ENCODE measurements at places on chromosomes 2 and 18.
A peak's percentile ranks its signal among the peaks of the same experiment; 100 is the strongest.

GRCh38 chr18:79169958-79170555, 100.9 kb downstream of the ATP9B start:
- DNase-seq = no peak

GRCh38 chr2:16407358-16407757, 258.3 kb downstream of the CYRIA start:
- no peak for DNase-seq

DNA sequence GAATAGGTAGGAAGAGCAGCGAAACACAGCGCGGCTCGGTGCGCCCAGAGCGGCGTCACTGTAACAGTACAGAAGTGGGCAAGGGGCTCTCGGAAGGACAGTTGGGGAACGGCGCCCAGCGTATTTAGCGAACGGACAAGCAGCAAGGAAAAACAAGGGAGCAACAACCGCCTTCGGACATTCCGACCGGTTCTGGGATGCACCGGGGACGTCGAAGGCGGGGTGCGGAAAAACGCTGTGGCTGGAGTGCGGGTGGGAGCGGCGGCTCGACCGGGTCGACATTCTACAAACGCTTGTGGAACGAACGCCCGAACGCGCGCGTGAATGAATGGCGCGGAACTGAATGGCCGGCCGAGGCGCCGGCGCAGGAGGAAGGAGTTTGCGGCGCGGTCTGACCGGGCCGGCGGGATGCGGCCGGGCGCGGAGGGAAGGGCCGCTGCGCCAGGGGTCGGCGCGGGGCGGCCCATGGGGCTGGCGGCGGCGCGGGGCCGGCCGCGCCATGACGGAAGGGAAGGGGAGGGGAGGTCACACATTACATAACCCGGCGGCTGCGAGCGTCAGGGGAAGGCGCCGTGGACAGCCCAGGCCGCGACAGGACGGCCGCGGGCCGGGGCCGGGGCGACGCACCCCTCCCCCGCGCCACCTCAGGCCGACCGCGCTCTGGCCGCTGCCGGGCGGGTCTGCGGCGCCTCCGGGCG, 605 bp downstream of the REV1 start:
- DNase-seq = no peak

GRCh38 chr2:80403081-80403480, 98.5 kb upstream of the LRRTM1 start:
- DNase-seq = no peak

GRCh38 chr18:58221060-58221725, 177.2 kb downstream of the NEDD4L start:
- DNase-seq = no peak

DNA sequence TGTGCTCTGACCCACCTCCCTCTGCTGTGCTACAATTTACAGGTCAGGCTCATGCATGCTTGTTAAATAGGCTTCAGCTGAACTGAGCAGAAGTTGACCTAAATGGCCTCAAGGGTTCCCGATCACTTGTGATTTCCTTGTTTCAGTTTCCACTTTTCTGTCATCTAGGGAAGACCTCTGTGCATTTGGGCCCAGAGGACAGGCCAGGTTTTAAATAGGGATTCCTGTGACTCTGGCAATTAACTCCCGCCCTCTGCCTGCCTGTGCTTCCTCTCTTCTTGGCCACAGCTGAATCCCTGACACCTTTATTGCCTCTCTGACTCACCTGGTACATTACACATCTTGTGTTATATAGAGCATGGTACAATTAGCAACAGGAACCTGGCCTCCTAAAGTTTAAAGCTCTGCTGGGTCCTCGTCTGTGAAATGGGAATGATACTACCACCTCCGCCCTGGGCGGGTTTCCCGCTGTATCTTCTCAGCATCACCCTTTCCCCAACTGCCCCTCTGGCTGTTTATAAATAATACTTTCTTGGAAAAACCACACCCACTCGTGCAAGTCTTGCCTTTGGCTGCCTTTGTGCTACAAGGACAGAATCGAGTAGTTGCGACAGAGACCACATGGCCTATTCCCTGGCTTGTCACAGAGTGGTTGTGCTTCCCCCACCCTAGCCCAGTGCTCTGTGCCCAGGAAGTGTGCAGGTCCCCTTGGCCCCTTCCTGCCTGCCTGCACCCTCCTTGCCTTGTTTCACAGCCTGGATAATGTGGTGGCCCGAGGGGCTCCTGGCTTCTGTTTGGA, 7.9 kb downstream of the CABLES1 start:
- no peak for DNase-seq

- DNase-seq = no peak
These were observed 31.0 kb downstream of the COL4A4 start for GRCh38 chr2:227132986-227133385.

DNA sequence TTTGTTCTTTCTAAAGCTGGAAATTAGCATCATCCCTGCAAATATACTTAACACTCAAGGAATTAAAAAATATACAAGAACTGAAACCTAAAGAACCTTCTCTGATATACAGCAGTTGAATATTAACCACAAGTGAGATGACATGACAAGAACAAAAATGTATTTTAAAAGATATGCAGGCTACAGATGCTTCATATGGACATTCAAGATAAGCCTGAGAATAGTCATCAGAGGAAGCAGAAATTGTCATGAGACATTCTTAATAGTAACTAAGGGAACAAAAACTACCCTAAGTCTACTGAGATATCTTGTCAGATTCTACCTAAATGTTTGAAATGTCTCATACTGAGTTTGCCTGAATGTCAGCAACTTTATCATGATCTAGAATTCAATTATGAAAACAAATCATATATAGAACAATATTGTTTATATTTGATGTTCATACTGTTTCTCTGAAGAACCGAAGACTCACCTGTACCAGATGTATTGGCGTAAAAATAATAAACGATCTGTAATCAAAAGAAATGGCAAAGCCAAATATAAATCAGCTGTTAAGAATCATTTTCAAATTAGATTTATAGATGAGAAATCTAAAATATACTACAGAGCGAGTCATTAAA, 4.7 kb downstream of the NBAS start:
- DNase-seq = no peak

DNA sequence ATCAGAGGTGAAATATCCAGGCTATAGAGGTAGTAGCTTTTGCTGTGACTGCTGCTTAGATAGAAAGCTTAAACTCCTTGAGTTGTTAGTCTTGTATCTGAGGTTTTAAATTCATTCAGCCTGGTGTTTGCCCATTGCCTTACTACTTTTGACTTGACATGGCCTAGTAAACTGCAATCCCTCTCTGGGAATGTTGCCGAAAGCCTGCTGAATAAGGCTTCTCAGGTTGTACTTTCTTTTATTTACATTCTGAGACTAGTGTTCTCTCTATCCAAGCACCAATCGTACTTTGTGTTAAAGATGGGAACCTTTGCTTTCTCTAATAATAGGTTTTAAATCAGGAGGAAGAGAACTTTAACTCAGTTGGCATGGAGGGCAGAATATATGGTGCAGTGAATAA, 357.6 kb upstream of the CWC22 start:
- DNase-seq = no peak

DNA sequence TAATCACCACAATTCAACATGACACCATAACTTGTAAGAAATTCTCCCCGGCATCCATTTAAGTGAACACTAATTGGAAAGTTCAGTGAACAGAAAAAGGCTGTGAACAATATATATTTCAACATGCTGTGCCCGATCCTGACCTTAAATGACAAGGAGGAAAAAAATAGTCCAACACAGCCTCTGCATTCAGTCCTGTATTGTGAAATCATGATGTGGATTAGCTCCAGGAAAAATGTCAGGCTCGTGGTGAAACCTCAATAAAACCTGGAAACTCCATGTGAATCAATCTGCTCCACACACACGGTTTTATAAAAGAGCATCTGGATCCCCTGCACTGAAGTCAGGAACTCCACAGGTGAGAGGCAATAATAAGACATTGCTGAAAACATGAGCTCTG, 145.4 kb upstream of the SPOPL start:
- peak; percentile 20 for DNase-seq

- DNase-seq = no peak
These were observed 46.6 kb downstream of the HS6ST1 start for GRCh38 chr2:128271911-128272600.

DNA sequence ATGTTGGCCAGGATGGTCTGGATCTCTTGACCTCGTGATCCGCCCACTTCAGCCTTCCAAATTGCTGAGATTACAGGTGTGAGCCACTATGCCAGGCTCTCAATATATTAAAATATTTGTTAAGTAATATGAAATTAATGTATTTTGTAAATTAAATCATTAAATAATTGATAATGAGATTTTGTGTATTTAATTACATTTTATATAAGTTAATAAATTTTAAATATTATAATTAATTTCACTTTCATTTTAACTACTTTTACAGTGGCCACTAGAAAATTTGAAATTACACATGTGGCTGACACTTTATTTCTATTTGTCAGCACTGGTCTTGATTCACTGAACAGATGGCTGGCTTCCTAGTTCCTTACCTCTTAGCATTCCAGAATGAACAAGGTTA, 102.6 kb downstream of the DPP10 start:
- no peak for DNase-seq

GRCh38 chr2:84807063-84807485, 73.8 kb downstream of the TRABD2A start:
- no peak for DNase-seq

- no peak for DNase-seq
These were observed 416.5 kb upstream of the ZEB2 start for GRCh38 chr2:144936442-144936841.

- no peak for DNase-seq
These were observed 595.4 kb downstream of the NYAP2 start for GRCh38 chr2:225994748-225995405.

DNA sequence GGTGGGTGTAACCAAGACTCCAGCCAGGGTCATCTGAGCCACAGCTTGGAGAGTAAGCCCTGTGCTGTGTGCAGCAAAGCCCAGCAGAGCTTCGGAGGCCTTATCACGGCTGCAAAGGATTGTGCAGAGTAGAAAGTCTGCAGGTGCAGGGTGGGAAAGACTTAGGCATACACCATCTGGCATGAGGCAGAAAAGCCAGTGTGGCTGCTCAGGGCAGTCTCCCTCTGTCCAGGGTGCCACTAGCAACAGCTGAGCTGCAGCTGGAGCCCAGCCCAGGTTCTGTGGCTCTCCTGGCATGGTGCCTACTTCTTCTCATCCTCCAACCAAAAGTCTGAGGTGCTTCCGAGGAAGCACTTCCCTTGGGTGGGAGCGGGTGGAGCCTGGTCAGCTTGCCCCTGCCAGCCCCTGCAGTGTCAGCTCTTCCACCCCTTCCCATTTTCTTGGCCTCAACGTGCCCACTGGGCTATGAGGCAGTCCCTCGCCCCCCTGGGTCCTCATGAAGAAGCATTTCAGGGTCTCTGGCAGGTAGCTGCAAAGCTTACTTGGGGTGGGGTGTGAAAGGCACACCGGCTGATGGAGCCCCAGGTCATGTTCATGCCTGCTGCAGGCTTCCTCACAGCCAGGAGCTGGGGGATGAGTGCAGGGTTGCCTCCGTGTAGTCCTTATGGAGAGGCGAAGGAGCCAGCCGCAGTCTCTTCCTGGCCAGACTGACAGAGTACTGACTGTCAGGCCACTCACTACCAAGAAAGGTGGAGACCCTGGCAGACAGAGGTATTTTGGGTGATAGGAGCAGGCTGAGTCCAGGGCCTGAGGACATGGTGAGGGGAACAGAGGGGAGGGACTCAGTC, 4.8 kb downstream of the AMER3 start:
- no peak for DNase-seq

DNA sequence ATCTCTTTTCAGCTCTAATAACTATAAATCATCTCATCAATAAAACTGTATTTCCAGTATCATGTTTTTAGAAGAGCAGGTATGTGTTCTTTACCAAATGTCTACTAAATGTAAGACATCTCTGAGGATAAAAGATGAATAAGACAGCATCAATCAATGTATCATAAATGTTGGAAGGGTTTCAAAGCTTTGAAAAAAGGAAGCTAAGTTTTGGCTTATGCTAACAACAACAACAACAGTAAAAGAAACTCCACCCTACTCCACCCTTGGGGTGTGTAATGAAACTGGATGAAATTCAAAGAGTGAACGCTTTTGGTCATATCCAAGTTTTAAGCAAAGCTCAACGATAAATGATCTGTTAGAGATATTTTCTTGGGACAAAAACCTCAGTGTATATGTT, 17.1 kb downstream of the PRKD3 start:
- DNase-seq = no peak

DNA sequence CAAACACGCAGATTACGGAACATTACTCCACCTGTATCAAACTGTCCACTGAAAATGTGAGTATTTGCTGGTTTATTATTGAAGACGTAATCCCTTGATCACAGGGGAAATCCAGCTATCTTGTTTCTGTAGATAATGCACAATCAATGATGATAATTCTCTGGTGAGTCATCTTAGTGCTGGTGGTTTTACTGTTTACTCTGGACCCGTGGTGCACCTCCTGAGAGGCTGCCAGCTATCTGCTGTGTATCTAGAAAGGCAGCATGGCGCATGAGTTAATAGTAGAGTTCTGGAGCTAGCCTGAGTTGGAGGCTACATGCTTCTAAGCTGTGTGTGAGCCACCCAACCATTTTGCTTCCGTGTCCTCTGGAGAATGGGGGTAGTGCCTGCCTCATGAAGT, 6.5 kb downstream of the NCAPH start:
- no peak for DNase-seq

GRCh38 chr2:107018366-107018765, 132.4 kb upstream of the ST6GAL2 start:
- DNase-seq = no peak

DNA sequence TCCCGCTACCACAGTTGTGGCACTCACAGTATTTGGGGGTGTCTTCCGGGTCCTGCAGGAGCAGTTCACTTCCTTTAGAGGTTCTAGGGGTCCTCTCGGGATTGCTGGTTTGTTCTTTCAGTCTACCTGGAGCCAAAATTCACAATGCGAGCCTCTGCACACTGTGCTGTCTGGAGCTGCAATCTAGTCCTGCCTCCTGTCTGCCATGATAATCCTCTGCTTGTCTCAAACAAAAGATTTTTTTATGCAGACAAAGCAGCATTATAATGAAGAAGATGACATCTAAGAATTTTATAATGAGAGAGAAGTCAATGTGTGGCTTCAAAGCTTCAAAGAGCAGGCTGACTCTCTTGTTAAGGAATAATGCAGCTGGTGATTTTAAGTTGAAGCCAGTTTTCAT, 975.1 kb upstream of the GYPC start:
- no peak for DNase-seq

- no peak for DNase-seq
These were observed 25.0 kb upstream of the KDM3A start for GRCh38 chr2:86416146-86416545.

- DNase-seq = peak; percentile 17
These were observed 272.7 kb upstream of the DOK6 start for GRCh38 chr18:69127873-69128500.

GRCh38 chr2:174827371-174828369, 63.4 kb upstream of the CHRNA1 start:
- no peak for DNase-seq

GRCh38 chr18:31857526-31858106, 85.3 kb downstream of the TRAPPC8 start:
- DNase-seq = no peak

- DNase-seq = no peak
These were observed 13.4 kb downstream of the CENPO start for GRCh38 chr2:24806661-24807036.

DNA sequence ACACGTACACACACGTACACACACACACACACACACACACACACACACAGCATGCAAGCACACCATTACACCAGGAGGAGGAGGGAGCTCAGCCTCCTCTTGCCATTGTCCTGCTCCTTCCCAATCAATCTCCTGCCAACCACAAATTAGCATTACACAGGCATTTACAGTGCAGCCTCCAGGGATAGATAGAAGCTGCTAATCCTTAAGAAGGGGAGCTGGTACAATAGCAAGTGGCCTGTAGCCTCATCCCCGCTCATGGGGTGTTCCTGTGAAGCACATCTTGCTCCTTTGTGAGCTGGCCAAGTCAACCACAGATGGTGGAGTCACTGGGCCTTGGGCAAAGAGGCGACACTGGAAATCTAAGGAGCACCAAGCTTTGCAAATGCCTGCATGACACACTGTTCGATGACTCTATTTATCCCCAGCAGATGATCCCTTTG, 110.3 kb upstream of the PKDCC start:
- no peak for DNase-seq
